ENCODE measurements at places on chromosomes 5 and 9. TPM values are rescaled to one million over a fixed set of nuclear protein-coding genes. Genes with fewer than 3 reads are reported as not detected.

- no peak for DNase-seq
These were observed 9.0 kb downstream of the MTREX start for GRCh38 chr5:55316837-55317236.

The TNFSF15 gene
- 8.5 TPM for total RNA-seq

DNA sequence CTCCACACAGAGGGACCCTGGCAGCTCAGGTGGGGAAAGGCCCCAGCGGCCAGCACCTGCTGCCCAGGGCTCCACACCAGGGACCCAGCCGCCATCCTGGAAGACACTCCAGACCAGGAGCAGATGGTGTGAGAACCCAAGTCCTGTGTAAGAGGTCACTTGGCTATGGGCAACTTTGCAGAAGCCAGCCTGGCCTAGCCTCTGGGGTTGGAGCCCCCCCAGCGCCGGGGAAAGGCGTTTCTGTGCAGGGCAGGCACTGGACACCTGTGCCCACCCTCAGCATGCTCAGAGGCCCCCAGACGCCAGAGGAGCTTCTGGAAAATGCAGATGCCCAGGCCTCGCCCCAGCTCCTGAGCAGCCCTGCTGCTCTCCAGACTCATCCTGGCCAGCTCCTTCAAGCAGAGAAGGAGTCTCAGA is 34.0 kb downstream of the RASGEF1C start:
- no peak for DNase-seq

GRCh38 chr5:16519435-16519834 is 53.8 kb upstream of the ZNF622 start:
- DNase-seq, result no peak

GRCh38 chr5:107121793-107122519 is 548.8 kb downstream of the EFNA5 start:
- no peak for DNase-seq

The UNC5A gene
- 0.46 TPM for total RNA-seq

The ZDHHC11B gene
- 8.0 TPM for total RNA-seq

DNA sequence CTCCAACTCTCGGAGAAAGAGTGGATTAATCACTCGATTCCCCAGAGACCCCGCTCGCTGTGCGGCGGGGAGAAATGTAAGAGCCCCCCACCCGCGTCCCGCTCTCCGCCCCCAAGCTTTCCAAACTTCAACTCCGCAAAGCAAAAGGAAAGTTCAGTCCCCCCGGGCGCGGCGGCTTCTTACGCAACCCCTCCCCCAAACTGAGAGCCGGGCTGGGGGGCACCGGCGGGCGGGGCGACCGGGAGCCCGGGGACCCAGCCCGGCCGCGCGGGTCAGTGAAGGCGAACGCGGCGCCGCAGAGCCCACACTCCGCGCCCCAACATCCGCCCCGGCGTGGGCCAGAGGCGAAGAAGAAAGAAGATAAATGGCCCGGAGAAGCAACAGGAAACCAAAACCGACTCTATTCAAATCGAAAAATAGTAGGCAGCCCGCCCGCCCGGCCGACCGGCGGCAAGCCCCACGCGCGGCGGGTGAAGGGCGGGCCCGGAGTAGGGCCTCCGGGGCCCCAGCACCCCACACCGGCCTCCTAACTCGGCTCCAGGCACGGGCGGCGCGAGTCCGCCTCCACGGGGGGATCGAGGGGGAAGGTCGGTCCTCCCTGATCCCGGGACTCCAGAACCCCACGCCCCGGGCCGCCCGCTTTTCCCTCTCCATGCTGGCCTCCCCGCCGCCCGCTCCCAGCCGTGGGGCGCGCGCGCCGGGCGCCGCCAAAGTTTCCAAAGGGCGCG is 720 bp downstream of the NOTCH1 start:
- DNase-seq, result no peak

DNA sequence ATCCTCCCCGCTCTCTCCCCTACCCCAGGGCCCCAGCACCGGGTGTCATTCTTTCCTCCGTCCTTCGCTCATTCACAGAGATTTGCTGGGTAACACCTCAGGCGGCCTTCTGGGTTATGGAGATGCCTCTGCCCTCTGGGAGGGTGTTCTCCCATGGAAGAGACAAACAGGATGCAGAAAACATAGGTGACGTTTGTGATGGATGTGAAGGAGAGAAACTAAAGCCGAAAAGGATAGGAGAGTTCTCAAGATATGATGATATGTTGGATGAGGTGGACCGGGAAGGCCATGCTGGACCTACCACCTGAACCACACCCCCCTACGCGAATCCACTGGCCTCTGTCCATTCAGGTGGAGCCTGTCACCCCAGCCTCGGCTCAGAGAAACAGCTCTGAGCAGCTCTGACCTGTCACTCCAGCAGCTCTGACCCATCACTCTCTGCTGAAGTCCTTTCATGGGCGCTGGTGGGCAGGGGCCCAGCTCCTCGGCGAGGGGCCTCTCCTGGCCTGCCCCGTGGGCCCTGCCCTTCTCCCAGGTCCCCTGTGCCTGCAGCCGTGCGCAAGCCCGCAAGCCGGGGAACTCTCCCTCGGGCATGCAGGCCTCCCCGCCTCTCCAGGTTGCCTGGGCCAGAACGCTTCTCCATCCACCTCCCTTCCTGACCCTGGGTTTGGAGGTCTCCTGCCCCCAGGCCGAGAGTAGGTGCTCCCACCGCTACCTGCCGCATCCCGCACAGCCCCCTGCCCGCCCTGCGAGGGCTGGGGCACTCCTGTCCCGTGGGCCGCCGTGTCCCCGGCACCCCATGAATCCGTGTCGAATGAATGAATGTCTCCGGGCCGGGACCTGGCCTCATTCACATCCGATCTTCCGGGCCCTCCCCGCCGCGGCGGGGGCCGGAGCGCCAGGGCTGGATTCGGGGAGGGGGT is 717 bp upstream of the NCS1 start:
- DNase-seq, result no peak

- no peak for DNase-seq
These were observed 63.6 kb upstream of the SPEF2 start for GRCh38 chr5:35554016-35554415.

The LHX6 gene
- total RNA-seq, result 16.9 TPM

GRCh38 chr5:135988546-135988945 is 33.8 kb upstream of the LECT2 start:
- no peak for DNase-seq

The CDO1 gene
- total RNA-seq, result 20.1 TPM

DNA sequence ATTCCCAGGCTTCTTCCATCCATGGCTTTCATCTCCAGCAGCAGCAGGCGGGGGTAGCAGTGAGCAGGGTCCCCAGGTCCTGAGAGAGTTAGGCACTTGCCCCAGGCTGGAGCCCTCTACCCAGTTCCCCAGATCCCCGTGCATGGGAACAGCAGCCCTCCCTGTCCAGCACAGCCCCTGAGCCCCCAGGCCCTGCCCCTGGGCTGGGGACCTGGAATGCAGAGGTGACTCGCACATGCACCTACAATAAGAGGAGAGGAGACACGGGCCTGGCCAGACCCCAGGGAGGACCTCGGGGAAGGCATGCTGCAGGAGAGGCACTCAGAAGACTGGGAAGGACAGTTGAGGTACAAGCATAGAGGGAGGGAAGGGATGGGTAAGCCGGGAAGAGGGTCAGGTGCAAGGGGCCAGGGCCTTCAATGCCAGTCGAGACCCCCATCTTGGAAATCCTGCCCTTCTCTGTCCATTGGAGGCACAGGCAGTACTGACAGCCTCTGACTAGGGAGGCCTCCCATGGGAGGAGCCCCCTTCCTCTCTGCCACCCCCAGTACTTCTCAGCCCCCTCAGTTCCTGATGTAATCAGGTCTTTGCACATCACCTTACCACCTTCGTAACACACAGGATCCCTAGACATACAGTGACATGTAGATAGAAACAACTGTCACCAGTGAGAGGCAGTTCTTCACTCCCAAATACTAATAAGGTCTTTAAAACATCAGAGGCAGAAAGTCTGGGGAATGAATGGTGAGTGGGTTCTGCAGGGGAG is 135.3 kb upstream of the LMX1B start:
- DNase-seq, result no peak

DNA sequence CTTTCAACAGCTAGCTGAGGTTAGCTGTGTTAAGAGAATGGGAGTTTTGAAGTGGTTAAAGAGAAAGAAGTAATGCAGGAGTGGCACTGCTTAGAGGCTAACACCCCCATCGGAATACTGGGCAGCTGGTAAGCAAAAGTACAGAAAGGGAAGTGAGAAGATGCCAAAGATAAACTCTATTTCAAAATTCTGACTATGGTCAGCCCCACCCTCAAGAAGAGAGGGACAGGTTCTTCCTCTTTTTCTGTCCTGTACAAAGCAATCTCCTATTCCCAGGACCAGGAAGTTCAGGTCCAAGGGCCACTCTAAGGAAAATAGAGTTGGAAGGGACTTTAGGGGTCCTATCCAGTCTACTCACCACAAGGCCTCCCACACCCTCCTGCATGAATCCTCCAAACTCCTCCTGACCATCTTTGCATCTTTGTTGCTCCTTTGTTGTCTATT is 45.9 kb upstream of the JAK2 start:
- DNase-seq, result no peak

DNA sequence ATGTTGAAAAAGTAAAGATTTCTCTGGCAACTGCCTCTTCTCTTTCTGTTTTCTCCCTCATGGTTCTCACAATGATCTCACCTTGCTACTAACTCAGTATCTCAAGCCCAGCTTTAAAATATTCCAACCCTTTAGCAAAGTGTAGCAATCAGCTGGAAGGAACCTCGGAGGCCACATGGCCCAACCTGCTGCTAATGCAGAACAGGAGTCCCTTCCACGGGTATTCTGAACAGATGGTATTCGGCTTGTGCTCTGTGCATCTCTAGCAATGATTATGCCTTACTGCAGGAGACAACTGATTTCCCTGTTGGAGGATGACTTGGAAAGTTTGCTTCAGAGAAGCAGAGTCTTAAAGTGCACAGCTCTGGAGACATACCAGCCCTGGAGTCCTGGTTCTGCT is 151.8 kb upstream of the PPP1R2B start:
- no peak for DNase-seq

GRCh38 chr5:172530878-172531703 is 76.8 kb upstream of the SH3PXD2B start:
- DNase-seq, result peak; percentile 27

DNA sequence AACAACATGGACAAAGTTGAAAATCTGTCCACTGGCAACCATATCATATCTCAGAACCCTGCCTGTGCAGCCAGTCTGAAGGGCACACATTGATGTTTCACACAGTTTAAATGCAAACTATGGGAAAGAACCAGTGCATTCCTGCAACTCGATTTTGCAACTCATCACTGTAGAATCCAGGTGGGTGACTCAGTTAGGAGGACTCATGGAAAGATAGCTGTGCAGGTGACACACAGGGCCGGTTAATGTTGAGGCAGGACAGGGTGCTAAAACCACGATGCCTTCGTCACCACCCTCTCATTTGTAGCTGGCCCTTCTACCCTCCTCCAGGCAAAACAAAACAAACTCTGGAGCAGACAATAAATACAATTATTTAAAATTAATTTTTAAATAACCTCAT is 62.8 kb downstream of the TLE1 start:
- DNase-seq, result no peak

The NUTM2F gene
- total RNA-seq, result not detected

DNA sequence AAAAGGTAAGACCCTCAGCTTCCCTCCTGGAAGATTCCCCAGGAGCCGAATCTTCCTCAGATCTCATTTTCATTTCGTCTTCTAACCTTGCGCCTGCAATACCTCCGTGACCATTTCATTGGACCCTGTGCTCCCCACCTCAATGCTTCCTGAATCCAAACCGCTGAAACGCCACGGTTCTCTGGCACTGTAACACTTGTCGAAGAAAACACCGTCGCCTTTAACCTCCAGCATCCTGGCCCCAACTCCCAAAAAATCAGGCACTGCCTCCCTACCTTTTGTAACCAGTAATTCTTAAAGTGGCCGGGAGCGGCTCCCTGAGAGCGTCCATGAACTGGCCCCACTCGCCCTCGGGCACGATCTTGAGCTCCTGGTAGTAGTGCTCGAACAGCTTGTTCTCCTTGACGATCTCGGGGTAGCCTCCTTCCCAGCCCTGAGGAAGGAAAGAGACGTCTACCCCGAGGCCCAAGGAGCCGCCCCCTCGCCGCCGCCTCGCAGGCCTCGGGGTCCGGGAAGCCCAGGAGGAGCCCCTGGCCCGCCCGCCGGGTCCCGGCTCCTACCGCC is 438 bp downstream of the NSUN2 start:
- no peak for DNase-seq

- DNase-seq, result no peak
These were observed 5.4 kb upstream of the LHX6 start for GRCh38 chr9:122234022-122234748.

GRCh38 chr5:82753374-82753773 is 323.8 kb downstream of the TMEM167A start:
- no peak for DNase-seq

DNA sequence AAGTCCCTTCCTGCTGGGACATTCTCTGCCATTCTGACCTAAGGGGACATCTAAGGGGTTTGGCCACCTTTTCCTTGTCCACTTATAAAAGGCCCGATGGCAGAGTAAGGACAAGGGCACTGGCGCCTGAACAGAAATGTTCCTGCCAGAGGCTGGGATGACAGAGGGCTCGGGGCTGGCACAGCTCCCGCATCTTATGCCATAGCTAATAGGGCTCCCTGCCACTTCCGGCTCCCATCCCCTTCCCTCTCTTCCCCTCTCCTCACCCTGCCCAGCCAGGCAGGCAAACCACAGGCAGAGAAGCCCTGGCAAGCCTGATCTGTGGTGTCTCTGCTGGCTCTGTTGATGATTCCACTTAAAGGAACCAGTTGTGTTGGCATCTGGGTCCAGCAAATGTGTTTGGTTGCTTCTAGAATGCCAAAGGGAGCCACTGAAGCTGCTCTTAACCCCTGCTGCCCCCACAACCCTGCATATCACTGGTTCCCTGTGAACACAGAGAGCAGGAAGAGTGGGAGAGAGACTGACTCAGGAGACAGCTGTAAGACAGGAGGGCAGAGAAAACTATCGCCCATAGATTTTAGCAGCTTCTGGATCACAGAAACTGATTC is 18.4 kb upstream of the ADRA1B start:
- DNase-seq, result no peak

The CACNA1B gene
- 0.29 TPM for total RNA-seq

The ANP32B gene
- 107 TPM for total RNA-seq

- DNase-seq, result no peak
These were observed 159.6 kb downstream of the TMEM167A start for GRCh38 chr5:82917584-82917983.

The PDE6A gene
- total RNA-seq, result 0.09 TPM

The C5orf52 gene
- total RNA-seq, result not detected

DNA sequence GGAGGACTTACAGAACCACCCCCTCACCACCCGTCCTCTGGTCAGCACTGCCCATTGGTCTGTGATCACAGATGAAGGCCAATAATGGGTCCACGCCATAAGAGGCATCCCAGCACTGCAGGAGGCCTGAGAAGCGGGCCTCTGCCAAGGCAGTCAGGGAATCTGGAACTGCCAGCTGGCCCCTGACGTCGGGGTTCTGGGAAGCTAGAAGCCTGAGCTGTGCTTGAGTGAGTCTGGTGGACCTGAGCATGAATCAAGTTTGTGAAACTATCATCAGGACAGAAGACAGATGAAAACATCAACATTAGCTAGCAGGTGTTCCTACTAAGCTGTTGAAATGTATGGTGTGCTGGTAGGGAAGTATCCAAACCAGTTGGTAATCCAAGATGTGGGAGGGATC is 7.8 kb downstream of the ANGPTL2 start:
- DNase-seq, result peak; percentile 21

Measured in upper lobe of right lung (tissue), 1 donor.